ENCODE measurements at places on chromosomes 12 and 14.

- DNase-seq: peak; percentile 27
Measured at GRCh38 chr12:119621878-119622277, 28.3 kb downstream of the TMEM233 start.

- peak; percentile 26 for DNase-seq
Measured at GRCh38 chr12:57299514-57300016, 48.6 kb upstream of the STAC3 start.

DNA sequence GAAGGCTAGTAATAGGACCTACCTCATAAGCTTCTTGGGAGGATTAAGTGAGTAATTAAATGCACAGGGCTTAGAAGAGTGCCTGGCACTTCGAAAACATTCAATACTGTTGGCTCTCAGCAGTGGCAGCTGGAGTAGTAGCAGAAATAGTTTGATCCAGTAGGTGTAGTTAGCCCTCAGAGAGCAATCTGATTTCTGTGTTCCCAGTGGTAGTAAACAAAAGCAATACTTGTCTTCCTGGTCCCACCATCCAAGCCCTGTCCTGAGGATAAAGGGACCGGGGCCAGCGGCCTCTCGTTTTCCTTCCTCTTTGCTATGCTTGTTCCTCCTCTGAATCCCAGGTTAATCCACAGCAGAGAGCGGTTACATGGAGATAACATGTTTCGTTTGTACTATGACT lies 131.6 kb downstream of the SAMD4A start:
- DNase-seq: no peak

DNA sequence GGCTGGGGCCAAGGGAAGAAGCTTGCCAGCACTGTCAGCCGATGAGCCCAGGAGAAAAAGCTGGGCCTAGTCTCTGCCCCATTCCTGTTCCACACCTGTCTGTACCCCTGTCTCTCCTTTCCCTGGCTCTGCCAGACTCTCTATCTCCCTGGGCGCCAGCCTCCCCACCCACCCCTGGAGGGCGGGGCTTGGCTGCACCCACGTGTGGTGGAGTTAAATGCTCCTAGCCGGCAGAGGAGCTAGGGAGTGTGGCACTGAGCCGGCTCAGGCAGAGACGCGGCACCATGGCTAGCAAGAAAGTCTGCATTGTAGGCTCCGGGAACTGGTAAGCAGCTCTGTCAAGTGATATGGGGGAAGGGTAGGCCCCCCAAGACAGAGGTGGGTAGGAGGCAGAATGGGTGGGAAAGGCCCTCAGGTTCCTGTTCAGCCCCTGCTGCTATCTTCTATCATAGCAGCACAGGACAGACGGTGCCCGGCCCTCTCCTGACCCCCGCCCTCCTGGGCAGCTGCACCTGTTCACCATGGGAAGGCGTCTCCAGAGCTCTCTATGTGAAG lies at the start of gene GPD1:
GPD1 (plus strand) TSS at position 242 of the 555 bp plus-strand sequence; CDS start at position 285, 43 bp downstream.
- DNase-seq: peak; percentile 18
